ENCODE measurements at places on chromosomes 1 and 21.
A peak's percentile ranks its signal among the peaks of the same experiment; 100 is the strongest.

DNA sequence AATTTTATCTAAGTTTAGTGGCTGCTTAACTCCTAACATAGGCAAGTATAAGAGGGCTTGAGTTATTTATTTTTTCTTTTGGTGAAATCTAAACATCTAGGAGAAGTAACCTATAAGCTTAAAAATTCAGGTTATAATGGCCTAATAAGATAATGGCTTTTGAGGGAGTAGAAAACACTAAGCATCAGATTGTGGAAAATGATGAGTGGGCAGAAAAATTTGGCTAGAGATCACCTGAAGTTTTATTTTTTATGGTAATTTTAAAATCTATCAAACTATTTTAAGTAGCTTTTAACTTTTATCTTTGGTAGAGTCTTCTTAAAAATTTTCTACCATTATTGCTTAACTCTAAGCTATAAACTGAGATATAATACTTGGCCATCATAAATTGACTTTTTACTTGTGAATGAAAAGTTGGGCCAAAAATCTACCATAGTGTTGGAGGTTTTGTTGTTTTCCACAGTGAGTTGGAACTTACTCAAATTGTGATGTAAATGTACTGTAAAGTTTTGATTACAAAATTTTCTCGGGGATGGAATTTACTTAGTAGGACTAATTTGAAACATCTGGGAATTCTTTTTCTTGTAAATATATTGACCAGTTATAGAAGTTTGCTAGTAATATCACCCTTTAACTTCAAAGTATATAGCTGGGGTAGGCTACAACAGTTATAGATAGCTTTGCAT lies 63.9 kb downstream of the USP25 start:
- no peak for DNase-seq

DNA sequence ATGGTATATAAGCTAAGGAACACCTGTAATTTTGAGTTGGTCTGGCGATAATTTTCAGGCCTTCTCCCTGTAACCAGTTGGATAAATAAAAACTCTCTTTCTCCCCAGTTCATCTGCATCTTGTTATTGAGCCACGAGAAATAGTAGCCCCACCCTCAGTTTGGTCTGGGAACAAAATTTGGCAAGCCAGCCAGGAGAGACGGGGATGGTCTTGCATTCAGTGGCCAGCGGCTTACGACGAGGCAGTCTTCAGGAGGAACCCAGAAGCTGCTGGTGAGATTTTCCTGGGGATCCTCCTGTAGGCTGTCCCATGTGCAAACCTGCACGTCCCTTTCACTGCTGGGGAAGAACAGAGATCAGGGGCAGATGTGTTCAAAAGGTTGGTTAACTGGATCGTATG lies 174.6 kb downstream of the PLA2G4A start:
- DNase-seq, result no peak

GRCh38 chr1:18256282-18257235 lies 149.0 kb downstream of the IGSF21 start:
- DNase-seq, result no peak

GRCh38 chr21:36727866-36728265 lies 29.0 kb downstream of the SIM2 start:
- no peak for DNase-seq

- no peak for DNase-seq
These were observed 50.0 kb upstream of the PRELP start for GRCh38 chr1:203425663-203425975.

GRCh38 chr1:161954466-161954865 lies 69.2 kb downstream of the OLFML2B start:
- no peak for DNase-seq

GRCh38 chr1:100353988-100354387 lies 1.7 kb downstream of the CDC14A start:
- peak; percentile 12 for DNase-seq

DNA sequence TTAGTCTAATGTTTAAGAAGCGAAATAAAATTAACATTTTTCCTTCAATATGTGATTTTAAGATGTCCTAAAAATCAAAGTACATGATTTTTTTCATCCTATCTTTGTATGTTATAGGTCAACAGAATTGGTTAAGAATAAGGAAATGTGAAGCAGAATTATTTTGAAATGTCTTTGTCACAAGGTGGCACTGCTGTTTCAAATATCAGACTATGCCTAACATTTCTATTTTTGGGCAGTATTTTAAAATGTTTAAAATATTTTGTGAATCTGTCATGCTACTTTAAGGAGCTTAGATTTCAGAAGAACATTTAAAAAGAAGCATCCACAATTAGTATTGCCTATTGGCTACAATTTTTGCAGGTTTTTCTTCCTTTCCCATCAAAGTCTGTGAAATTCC lies 38.7 kb downstream of the AMY1C start:
- DNase-seq, result peak; percentile 27

- DNase-seq, result no peak
These were observed 160.5 kb downstream of the PEX14 start for GRCh38 chr1:10635085-10635896.

DNA sequence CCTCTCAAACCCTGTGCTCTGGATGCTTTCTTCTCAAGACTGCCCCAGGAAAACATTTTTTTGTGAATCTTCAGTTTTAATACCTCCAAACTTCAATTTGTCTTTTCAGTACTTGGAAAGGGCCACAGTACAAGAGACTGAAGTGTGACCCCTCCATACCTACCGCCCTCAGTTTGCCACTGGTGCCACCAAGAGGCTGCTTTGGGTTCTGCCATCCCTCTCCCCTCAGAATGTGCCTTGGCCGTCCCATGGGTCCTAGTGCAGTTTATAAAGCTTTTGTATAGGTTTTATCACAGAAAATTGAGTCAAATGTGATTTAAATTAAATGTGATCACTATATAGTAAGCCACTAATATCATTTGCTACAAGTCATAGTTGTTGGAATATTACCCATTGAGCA lies 60.8 kb upstream of the PGD start:
- DNase-seq, result no peak

DNA sequence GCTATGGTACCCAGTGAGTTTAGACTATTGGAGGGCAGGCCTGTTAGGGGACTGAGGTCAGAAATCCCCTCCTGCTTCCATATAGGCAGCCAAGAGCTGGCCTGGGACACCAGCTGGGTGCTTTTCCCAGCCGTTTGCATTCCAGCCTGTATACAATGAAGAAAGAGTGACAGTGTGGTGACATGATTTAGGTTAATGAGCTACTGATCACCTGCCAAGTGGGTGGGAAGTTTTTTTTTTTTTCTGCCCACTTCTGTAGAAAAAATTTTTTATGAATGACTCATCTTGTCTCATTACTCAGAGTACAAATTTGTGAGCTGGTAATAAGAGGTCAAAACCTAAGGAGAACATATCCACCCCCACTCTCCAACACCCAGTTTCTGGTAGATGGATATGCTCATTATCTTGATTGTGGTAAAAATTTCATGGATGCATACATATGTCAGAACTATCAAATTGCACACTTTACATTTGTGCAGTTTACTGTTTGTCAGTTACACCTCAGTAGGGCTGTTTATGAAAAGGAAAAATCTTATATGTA lies 16.4 kb upstream of the CGN start:
- no peak for DNase-seq

DNA sequence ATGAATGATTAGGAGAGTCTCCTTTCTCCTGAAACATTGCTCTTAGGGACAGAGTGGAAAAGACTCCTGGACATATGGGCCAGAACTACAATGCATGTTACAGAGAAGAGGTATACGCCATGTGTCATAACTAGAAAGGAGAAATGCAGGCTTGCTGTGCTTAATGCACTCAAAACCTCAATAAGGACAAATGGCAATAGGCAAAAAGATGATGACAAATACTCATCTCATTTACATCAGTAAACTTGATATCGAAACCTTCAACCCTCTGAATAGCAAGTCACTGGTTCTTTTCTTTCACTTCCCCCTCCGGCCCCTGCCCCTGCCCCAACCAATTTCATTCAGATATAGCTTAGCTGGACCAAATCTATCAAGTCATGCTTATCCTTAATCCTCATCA lies 1.9 kb upstream of the GPR88 start:
- no peak for DNase-seq

DNA sequence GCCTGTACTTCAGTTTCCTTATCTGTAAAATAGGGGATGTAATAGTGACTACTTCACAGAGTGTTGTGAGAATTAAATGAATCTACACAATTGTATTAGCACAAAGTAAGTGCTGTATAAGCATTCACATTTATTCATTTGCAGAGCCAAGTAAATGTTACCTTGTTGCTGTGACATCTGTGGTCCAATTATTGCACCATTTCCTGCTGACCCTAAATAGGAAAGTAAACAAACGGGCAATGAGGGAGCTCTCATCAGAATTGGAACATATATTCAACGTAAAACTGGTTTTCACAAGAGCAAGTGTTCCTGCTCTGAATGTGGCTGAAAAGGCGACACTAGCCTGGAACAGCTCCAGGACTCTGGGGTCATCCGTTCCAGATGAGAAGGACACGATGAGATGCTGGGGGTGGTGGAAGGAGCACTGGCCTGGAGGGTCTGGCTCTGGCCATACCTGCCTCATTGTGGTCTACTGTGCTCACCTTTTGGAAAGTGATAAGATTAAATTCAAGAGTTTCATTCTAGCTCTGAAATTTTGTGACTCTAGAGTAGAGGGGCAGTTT lies 34.5 kb downstream of the PROX1 start:
- peak; percentile 65 for DNase-seq

DNA sequence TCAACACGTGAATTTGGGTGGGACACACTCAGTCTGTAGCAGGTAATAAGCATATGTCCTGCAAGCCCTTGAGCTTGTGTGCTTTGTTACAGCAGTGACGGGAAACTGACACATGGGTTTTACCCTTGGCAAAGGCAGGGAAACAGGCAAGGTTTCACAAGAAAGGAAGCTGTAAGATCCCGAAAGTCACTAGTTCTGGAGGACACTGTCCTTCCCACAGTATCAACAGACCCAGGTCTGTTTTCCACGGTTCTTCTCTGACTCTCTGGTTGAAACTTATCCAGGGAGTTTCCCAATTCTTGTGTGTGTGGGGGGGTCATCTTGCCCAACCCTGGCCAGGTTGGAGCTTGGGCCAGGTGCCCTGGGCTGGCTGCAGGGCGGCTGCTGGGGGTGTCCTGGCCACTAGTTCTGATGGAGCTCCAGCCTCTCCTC lies 29.3 kb upstream of the ZBTB21 start:
- DNase-seq, result no peak

GRCh38 chr1:145978471-145978853 lies 14.0 kb downstream of the POLR3GL start:
- DNase-seq, result no peak

DNA sequence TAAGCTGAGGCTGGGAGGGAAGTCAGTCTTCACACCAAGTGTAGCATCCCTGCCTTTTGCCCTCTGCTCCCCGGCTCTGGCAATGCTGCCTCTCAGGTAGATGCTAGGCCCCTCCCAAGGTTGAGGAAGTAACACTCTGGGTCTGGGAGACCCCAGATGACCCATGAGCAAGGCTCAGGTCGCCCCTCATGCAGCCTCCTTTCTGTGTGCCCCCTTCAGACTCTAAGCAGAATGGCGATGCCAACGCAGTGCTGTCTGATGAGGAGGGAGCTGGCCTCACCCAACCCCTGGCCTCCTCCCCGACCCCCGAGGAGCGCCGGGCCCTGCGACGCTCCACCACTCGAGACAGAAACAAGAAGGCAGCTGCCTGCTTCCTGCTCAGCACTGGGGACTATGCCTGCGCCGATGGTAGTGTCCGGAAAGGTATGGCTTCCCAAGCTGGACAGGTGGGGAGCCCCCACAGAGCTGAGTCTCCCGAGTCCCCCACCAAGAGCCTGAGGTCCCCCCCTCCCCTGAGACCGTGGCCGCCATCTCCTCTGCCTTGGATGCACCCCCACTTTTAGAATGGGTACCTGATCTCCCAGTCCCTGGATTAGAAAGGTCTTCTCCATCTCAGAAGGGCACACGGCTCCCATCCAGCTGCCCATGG lies 15.8 kb downstream of the KCNC4 start:
- no peak for DNase-seq

- DNase-seq, result no peak
These were observed 13.4 kb upstream of the FAM43B start for GRCh38 chr1:20538760-20539551.

DNA sequence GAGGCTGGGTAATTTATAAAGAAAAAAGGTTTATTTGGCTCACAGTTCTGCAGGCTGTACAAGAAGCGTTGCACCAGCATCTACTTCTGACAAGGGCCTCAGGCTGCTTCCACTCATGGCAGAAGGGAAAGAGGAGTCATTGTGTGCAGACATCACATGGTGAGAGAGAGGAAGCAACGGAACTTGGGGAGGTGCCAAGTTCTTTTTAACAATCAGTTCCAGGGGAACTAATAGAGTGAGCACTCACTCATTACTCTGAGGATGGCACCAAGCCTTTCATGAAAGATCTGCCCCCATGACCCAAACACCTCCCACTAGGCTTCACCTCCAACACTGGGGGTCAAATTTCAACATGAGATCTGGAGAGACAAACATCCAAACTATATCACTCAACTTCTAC lies 77.2 kb downstream of the DDAH1 start:
- DNase-seq, result no peak

DNA sequence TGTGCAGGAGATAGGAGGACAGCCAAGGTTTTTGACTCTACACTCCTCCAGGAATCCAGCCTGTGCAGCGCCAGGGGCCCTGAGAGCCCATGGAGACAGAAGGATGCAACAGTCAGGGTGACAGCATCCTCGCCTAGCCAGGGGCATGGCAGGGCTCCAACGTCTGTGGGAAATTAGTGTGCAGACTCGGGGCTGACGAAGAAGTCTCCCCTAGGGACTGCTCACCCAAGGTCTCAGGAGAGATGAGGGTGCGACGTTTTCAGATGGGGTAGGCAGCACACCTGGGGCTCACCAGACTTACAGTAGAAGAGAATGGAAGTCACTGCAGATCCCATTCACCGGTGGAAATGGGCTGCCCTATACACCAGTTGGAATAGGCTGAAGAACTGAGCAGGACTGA lies 241.7 kb downstream of the SETD4 start:
- no peak for DNase-seq

DNA sequence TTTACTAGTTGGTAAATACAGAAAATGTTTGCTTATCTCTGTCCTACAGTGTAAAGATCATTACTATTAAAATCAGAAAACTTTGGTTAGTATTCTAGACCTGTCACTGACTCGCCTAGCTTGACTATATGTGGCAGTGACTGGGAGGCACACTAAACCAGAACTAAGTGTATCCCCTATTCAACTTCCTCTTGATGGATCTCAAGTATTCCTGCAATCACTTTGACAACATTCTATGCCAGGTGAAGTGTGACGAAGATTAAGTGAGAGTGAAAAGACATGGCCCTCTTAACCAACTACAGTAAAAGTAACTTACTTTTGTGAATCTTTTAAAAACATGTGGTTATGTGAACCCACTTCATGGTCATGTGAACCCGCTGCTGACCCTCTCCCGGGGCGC lies 223.0 kb upstream of the ADAMTS5 start:
- no peak for DNase-seq

GRCh38 chr1:40774266-40774998 lies 9.2 kb upstream of the KCNQ4 start:
- peak; percentile 93 for DNase-seq

GRCh38 chr1:179298952-179299351 lies 5.4 kb downstream of the SOAT1 start:
- no peak for DNase-seq

GRCh38 chr1:203346060-203346768 lies 4.7 kb downstream of the FMOD start:
- no peak for DNase-seq

- no peak for DNase-seq
These were observed 72.9 kb downstream of the SIK1 start for GRCh38 chr21:43354026-43354420.

Measured in NCI-H748 treated with DMSO at 0.1 percent for 48 hours (cell line).